ENCODE measurements at places on chromosomes 1 and 21. TPM values are rescaled to one million over a fixed set of nuclear protein-coding genes. Genes with fewer than 3 reads are reported as not detected.

DNA sequence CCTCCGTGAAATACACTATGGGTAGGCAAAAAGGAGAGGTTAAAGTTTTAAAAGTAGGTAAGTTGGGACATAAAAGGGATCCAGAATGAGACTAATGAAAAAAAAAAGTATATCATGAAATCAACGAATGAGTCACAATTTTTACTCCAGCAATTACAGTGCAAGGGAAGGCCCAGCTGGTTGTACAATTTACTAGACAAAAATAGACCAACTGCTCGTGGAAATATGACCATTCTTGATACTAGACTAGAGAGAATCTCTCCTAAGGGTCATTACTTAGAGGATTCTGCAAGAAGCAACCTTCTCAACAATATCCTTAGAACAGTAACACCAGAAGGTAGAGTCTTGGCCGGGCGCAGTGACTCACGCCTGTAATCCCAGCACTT, 55.1 kb upstream of the EFHD2 start:
- no peak for DNase-seq

DNA sequence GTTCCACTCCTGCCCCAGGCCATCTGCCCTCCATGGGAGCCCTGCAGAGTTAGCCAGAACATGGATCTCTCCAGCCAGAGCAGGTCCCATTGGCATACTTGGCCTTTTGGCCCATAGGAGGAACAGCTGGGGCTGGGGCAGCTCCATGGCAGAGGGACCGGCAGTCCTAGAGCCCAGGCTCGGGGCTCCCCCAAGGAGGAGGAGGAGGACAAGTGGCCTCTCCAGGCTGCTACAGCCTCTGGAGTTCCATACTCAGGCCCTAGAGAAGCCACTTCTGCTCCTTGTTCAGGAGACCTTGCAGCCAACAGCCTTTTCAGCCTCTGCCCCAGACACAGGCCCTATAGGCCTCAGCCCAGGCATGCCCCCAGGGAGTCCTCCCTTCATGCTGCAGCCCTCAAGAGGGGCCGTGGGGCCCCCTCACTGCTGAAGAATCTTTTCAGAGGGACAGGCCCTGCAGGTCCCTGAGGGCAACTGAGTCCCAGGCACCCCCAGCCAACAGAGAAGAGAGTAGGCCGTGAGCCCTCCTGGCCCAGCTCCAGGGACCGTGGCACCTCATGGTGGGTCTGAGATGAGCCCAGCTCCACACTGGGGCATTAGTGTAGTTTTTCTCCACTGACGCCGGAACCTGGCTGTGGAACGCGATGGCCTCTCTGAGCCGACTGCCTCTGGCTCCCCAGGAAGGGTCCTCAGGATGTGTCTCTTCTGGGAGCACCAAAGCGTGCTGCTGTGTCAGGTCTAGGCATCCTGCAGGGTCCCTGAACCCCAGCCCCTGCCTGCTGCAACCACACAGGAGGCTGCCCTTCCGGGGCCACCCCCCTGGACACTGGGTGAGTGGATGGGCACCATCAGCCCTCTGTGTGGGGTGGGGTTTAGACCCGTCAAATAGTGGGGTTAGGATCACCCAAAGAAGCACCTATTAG, 297.6 kb upstream of the VAMP3 start:
- DNase-seq = no peak

- DNase-seq = no peak
These were observed 459.8 kb downstream of the KCNT2 start for GRCh38 chr1:196148367-196148970.

DNA sequence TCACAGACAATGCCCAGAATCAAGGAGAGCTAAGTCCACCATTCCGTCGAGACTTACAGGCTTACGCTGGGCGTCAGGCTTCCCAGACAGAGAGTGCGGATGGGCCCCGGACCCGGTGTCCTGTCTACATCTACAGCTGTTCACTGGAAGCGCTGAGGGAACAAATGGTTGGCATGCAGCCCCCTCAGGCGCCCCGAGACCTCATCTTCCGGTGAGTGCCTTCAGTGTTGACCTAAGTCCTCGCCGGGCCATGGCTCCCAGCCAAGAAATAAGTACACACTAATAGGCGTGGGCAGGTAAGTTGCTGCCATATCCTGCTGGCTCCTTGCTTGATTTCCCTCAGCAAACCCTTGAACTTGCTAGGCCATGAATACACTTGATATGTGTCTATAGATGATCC, 26.2 kb downstream of the HYI start:
- no peak for DNase-seq

DNA sequence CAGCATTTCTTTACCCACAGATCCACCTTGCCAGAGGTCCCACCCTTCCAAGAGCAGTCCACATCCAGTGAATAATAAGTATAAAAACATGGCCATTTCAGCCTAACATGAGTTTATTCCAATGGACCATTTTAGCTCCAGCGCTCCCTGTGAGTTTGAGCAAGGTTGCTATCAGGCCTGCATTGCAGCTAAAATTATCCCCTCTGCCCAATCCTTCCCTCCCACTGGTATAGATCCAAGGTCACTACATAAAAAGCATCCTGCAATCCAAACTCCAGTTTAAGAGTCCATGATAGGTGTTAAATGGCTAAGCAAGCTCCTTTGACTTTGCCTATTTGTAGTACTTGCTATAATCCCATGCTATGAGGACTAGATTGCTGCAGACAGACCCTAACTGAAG, 35.6 kb downstream of the SLC5A9 start:
- DNase-seq = no peak

GRCh38 chr1:202599669-202600431, 110.4 kb downstream of the SYT2 start:
- DNase-seq = peak; percentile 39

DNA sequence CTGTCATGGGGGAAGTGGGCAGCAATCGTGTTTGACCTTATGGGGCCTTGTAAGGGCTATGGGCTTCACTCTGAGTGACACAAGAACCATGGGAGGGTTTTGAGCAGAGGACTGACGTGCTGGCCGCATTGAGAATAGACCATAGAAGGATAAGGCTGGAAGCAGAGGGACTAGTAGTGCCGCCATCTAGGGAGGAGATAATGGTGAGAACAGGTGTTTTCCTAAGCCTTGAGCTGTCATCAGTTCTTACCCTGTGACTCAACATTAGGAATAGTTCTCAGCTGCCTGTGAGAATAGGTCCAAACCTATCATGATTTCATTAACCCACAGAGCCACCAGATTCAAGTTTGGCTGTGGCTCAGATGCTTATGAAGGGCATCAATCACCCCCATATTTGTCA, 228.5 kb downstream of the CACNA1E start:
- no peak for DNase-seq

Gene GPR25
- not detected for total RNA-seq

GRCh38 chr21:21163904-21164303, 165.7 kb downstream of the NCAM2 start:
- DNase-seq = peak; percentile 55

DNA sequence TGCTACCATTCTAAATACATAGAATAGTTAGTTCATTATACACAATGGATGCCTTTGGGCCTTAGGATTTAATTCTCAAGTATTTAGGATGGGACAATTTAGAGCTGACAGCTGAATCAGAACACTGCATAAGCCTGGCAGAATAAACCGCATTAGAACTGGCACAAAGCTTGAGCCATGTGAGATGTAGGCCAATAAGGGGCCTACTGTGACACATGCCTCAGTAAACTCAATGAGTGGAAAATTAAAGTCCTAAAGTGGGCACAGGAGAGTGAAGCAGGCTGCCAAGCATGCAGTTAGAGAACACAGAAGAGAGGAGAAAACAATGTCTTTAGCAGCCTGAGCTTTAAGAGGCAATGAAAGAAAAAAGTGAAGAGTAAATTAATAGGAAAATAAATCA, 24.3 kb downstream of the SCYL3 start:
- no peak for DNase-seq

DNA sequence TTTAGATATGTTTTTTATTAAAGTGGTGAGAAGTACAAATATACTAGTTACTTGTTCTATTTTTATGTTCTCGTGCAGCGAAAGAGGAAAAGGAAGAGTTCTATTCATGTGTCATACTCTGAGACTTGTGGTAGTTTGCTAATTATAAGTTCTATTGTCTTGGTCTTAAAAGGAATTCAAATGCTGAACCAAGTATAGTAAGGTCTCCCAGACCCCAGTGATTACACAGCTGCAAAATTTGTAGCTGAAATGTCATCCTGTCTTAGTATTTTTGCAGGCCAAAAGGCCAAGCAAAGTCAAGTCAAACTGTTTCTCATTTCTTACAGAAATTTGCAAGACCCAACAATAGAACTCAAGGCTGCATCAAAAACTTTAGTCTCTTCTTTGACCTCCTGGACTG, 268.7 kb downstream of the CHRM3 start:
- DNase-seq = no peak

Gene ZBTB48
- 42.9 TPM for total RNA-seq

DNA sequence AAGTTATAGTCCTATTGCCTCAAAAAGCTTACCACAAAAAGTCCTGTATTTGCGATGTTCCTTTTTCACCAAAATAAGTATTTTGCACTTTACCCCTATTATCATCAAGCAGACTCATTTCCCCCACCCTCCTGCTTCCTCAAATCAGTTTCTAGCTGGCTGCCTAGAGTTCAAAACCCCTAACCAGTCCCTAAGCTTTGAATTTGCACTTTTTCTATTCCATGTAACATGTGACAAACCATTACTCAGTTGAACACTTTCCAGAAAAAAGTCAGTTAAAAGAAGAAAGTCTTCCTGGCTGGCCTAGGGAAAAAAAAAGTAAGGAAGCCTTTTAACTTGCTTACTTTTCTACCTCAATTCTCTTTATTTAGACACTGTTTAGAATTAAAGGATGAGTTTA, 8.2 kb downstream of the CEP170 start:
- no peak for DNase-seq

DNA sequence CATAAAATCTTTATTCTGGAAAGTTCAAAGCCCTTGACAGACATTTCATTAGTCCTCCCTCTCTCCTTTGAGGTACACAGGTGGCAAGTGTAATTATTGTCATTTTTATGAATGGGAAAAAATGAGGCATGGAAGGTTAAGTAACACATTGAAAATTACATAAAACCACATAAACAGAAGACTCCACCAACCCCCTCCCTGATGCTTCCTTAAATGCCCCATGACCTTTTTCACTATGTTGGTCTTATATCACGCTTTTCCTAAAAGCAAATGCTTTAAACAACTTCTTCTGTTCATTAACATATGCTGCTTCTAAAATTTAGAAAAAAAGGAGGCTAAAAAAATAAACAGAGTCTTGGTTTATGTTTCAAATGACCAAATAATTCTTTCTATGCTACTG, 648.4 kb downstream of the PTPRC start:
- no peak for DNase-seq

DNA sequence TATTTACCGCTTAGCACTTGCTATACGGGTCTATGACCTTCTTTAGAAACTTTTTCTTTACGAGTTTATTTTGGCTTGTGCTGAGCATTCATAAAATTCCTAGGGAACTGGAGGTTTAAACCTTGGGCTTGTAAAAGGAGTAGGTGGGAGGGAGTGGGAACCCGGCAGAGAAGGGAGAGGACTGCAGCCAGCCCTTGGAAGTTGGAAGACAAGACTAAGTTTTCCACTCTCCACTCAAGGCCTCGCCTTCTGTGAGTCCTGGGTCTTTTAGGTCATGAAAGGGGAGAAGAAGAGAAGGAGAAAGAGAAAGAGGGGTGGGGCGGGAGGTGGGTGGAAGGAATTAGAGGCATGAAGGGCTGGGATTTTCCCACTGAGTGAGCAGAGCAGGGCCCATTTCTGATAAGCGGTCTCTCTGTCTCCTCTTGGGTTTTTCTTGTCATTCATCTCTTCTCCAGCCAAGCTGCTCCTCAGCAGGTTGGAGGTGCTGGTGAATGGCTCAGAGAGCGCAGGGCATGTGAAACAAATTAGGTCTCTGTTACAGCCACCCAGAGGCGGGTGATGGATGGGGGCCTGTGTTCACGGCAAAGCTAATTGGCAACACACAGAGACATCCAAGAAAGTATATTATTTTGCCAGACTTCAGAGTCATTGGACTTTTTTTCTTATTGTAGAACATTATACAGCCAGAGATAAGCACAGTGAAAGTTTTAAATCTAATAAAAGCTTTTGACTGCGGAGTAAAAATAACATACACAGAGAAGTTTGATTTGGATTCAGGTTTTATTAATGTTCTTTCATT, 247.3 kb downstream of the FOXD2 start:
- no peak for DNase-seq

DNA sequence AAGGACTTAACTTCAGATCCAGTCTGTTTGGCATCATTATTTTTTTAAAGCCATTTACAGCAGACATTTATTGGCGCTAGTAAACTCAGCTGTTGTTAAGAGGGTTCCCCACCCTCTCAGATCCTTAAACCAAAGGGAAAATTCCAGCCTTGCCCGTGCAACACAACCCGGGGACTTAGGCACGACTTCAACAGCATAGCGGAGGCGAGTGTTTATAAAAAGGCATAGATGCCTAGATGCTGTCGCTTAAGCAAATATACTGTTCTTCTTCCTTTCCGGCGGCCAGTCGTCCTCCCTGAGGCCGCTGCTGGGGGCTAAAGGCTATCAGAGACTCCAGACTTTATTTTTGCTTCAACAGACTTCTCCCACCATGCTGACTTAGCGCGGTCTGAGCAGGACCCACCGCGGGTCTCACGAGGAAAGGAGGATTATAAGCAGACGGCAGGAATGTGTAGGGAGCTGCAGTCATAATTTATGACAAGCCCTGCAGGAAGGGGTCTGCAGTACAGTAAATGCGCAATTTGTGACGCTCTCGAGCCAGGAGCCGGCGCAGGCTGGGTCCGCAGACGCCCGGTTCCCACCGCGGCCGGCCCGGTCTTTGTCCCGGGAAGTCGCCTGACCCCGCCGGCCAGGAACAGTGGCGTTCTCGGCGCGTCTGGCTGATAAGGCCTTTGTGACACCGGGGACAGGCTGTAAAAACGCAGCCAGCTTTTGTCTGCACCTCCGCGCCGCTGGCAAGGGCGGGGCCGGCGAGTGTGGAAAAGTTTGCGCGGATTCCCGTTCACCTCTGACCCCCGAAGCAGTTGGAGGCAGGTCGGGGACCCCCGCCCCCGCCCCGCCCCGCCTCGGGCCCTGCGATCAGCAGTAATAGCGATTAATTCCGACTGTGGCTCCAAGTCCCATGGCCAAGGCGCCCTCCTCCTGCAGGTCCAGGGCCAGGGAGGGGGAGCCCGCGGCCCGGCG, 61.2 kb upstream of the ARHGEF16 start:
- DNase-seq = no peak

Gene BNIPL
- total RNA-seq = 0.99 TPM

DNA sequence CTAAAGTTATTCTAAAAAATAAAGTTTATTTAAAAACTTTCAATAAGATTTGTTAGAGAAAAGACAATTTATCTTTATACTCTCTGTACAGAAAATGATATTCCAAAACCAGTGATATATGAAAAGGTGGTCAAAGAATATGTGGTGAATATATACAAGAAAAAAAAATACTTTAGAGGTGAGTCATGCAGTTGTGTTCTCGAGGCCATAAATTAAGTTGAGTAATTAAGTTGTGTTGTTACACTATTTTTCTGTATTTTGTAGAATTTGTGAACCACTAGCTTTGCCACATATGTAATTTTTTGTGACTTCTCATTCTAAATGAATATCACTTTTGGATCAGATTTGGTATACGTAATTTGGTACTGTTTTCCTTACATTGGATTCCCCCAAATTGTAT, 23.6 kb upstream of the DUSP10 start:
- no peak for DNase-seq

Gene MYOM3
- total RNA-seq = not detected

Gene TMIGD3
- not detected for total RNA-seq

Gene SPRR2A
- not detected for total RNA-seq

Measured in activated CD4-positive, alpha-beta T cell treated with anti-CD3 and anti-CD28 coated beads, Interleukin-2, amount 10 ng/mL, durations not matched to agents 7 days and 5 days (primary cell).